GM03348 (cell line): ENCODE measurements at places on chromosomes 1 and 21.

DNA sequence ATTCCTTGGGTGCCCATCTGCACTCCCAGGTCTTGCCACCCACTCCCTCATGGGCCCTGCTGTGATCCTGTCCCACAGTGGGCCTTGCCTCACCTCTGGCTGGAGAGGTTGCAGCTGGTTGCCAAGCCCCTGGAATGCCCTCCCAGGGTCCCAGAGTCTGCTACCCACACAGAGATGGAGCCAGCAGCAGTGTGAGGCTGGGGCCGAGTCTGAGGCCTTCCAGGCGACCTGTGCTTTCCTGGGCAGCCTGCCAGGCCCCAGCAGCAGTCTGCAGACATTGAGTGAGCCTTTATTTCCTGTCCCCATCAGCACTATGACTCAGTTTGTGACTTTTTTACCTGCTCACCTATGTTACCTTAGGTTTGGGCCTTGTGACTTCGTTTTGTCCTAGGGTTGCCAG is 25.0 kb upstream of the TSPAN2 start:
- DNase-seq = peak; percentile 23

DNA sequence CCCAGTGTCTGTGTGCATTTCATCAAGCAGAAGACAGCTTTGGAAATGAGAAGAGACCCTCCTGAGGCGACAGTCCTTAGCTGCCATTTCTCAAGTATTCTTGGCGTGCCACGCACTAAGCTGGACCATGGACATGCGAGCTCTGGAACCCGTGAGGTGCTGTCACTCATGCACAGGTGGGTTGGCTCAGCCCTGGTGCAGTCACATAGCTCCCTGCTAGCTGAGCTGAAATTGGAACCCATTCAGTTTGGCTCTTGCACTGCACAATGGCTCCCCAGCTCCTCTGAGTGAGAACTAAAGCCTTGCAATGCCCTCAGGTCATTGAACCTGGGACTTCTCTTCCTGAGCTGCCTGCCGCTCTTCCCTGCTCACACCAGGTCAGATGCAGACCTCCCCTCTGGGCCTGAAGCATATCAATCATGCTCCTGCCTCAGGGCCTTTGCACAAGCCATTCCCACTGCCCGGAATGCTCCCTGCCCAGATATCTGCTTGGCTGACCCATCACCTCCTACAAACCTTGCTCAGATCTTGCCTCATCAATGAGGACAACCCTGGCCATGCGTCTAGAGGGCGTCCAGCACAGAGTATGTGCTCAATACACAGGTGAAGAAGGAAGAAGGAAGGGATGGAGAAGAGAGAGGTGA is 6.3 kb upstream of the SRARP start:
- DNase-seq = no peak

DNA sequence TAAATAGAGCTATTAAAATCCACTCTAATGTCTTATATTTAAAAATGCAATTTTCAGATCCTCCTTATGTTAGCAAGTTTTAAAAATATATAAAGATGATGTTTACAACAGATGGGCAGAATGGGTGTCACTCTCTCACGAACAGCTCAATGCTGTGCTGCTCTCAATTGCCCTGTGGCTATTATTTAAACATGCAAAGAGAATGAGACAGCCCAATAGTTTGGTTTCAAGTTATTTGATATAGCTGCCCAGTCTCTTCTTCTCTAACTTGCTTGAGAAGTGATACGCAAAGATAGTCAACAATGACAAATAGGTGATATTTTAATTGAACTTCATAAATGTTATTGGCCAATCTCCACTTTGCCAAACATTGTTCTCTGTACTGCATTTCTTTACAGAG is 199.3 kb upstream of the GREM2 start:
- DNase-seq = no peak

DNA sequence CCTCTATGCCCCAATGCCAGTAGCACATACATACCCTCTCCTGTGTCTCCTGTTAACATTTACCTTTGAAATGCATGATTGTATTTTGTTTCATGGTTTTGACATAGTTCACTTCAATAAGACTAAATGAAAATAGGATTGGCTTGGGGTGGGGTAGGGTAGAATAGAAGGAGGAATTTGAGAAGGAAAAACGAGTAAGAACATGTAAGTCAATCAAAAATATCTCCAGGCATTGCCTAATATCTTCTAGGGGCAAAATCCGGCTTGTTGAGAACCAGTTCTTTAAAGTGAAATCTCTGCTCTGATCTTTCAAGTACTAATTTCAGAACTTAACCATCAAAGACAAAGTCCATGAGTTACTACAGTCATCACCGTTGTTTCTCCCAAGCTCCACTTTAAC is 31.8 kb upstream of the RGS2 start:
- no peak for DNase-seq

GRCh38 chr1:51019811-51020210 is 49.8 kb downstream of the CDKN2C start:
- peak; percentile 52 for DNase-seq

DNA sequence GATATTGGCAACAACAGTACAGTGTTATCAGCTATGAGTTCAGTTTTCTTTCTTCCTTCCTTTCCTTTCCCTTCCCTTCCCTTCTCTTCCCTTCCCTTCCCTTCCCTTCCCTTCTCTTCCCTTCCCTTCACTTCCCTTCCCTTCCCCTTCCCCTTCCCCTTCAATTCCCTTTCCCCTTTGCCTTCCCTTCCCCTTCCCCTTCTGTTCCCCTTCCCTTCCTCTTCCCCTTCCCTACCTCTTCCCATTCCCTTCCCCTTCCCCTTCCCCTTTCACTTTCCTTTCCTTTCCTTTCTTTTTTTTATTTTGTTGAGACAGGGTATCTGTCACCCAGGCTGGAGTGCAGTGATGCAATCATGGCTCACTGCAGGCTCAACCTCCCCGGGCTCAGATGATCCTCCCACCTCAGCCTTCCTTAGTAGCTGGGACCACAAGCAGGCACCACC is 72.3 kb upstream of the CAPZB start:
- no peak for DNase-seq

DNA sequence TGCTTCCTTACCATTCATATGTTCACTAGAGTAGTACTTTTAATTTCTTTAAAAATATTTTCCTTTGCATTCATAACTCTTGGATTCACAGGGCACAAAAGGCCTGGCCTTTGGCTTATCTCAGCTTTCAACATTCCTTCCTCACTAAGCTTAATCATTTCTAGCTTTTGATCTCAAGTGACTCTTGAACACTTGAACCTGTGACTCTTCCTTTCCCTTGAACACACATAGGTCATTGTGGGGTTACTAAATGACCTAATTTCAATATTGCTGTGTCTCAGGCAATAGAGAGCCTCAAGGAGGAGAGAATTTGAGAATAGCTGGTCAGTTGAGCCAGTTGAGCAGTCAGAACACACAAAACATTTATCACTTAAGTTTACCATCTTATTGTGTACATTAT is 49.9 kb downstream of the COL11A1 start:
- no peak for DNase-seq

GRCh38 chr1:27689423-27690173 is 17.6 kb upstream of the IFI6 start:
- DNase-seq = peak; percentile 51

DNA sequence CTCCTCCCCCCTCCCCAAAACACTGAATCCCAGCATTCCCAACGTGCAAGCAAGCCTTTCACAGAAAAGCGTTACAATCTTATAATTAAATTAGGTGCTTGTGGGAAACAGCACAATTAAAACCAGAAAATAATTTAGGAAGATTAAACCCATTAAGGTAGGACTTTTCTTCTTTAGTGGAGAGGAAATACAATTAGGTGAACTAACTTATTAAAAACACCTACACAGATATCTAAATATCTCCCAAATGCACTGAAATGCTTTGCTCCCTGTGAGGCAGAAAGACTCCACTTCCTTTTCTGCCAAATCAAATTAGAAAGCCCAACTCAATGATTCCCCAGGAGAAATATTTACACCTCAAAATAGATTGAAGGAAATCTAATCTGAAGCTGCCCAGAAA is 60.9 kb upstream of the ETS2 start:
- DNase-seq = no peak

- no peak for DNase-seq
Measured at GRCh38 chr1:212402666-212403321, 11.9 kb downstream of the PACC1 start.

- peak; percentile 23 for DNase-seq
Measured at GRCh38 chr1:207024202-207025145, 8.1 kb downstream of the C1orf116 start.

DNA sequence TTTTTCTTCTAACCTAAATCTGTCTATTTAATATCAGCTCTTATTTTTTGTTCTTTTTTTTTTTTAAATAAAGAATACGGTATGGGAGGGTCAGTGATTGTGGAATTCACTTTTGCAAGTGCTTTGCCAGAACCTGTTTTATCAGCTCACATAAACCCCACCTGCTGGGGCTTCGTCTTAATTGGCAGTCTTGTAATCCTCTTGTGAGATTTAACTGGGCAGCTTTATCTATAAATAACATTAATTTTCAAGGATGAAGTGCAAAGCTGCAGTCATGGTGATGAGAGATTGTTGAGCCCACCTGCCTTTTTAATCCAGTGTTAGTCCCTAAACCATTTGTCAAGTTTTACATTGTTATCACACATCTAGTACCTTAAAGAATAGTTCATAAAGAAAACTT is 18.2 kb upstream of the PDC start:
- no peak for DNase-seq

DNA sequence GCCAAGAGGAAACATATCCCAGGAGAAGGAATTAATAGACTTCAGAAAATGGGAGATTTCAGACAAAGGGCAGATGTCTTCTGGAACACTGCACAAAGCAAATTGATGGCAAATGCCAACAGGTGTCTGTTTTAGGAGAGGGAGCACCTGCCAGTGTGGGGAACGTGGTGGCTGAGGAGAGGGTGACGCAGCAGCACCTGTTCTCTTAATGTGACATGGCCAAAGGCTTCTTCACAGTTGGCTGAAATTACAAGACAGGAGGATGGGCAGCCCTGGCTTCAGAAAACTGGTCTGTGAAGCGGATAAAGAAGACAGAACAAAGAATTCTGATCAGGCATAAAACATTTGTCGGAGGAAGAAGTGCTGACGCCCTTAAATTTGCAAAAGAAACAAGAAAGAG is 178.7 kb upstream of the RUNX1 start:
- no peak for DNase-seq

GRCh38 chr1:116382857-116383483 is 9.9 kb downstream of the ATP1A1 start:
- DNase-seq = no peak

GRCh38 chr21:43911935-43912487 is 47.0 kb downstream of the AGPAT3 start:
- DNase-seq = no peak

DNA sequence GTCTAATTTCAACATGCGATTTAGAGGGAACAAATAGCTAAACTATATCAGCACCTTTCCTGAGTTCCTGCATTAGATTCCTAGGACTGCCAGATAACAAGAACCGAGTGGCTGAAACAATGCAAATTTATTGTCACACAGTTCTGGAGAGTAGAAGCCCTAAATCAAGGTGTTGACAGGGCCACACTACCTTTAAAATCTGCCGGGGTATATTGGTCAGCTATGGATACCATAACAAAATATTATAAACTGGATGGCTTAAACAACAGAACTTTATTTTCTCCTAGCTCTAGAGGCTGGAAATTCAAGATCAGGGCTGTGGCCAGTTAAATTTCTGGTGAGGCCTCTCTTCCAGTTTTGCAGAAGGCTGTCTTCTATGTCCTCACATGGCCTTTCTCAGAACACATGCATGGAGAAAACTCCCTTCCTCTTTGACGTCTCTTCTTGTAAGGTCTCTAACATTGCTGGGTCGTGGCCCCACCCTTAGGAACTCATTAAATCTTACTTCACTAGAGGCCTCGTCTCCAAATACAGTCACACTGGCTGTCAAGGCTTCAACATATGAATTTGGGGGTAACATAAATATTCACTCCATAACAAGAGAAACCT is 144.3 kb downstream of the FCRL5 start:
- DNase-seq = no peak

DNA sequence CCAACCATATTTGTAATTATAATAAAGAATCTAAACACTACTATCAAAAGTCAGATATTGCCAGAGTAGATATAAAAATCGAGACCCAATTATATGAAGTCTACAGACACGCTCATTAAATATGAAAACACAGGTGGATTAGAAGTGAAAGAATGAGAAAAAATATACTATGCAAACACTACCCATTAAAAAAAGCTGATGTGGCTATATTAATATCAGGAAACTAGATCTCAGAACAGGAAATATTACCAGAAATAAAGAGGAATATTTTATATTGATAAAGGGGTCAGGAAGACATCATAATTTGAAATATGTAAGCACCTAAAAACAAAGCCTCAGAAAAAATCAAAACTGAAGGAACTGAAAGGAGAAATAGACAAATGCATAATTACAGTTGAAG is 88.3 kb downstream of the URB2 start:
- no peak for DNase-seq

GRCh38 chr1:207649865-207650580 is 5.1 kb downstream of the CR1L start:
- no peak for DNase-seq

DNA sequence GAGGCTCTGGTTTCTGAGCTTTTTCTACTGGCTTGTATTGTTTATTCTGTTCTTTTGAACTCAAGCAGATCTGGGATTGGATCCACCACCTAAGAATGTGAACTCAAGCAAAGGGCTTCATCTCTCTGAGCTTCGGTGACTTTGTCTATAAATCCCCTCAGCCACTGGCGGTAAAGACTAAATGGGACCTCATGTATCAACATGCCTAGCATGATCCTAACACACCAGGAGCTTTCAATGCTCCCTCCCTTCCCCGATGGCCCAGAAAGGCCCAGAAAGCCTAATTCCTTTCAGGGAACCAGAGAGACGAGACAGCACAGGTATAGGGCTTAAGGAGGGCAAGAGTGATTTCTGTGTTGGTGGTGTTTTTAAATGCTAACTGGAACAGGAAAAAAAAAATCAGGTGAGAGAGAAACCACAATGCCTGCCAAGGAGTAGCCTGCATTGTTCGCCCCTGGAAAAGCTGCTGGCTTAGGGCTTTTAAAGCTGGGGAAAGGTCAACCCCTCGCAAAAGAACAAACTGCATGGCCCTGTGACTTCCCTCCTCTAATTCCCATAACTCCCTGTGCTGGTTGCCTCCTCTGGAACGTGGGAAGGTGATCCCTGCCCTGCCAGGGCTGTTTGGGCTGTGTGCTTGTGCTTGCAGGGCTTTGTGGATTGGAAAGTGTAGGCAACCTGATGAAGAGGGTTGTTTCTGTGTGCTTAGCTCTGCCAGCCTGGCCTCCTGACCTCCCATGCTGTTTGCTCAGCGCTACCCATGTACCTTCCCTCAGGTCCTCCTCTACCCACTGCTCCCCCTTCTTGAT is 147.0 kb downstream of the PLPP3 start:
- DNase-seq = no peak

DNA sequence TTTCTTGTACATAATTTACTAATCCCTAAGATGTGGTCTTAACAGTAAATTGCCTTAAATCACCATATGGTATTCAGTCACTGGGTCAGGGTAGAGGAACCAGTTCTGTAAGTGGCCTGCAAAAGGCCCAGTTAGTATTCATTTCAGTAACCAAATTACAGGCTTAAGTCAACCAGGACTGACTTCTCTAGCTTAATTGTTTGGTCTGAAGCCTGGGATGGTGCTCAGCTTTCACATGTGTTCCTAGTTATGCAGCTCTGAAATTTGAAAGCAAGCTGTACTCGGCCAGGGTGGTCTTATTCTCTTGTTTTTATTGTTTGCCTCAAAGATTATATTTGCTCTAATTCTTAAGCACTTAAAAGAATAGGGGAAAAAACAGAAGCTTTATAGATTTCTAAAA is 144.6 kb downstream of the MAGI3 start:
- DNase-seq = peak; percentile 37

- DNase-seq = no peak
Measured at GRCh38 chr1:241203817-241204216, 153.2 kb downstream of the RGS7 start.

GRCh38 chr1:236639686-236640085 is 35.4 kb upstream of the HEATR1 start:
- DNase-seq = no peak
